ENCODE measurements at places on chromosomes 5 and 9.
A peak's percentile ranks its signal among the peaks of the same experiment; 100 is the strongest.

- no peak for DNase-seq
Measured at GRCh38 chr9:134568811-134569210, 72.8 kb upstream of the COL5A1 start.

DNA sequence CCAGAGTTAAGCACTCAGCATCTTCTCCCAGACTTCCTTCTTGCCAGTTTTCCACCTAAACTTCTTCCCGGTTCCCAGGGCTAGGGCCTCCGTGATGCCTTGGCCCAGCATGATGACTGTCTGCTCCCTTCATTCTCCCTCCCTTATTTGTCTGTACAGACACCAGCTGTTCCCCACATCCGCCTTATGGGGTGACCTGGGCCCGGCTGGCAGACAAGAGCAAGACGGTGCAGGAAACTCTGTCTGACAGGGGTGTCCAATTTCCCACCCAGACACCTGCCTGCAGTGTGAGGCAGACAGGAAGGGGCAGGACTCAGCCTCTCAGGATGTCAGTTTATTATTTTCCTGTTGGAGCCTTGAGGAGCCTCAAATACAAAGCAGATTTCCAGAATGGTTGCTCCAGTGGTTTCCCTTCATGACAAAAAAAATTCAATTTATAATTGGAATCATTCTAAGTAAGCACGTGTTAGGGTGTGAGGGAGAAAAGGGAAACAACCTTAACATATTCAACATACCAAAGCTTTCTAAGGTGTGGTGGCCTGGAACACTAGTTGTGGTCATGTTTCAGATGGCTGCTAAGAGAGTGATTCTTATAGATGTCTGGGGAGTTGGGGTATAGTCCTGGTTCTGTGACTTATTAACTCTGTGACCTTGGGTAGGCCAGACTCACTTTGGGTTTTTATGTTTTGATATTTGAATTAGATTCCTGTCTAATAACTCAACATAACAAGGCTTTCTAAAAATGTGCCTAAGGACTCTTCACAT is 234.5 kb downstream of the PAPPA start:
- DNase-seq: no peak

DNA sequence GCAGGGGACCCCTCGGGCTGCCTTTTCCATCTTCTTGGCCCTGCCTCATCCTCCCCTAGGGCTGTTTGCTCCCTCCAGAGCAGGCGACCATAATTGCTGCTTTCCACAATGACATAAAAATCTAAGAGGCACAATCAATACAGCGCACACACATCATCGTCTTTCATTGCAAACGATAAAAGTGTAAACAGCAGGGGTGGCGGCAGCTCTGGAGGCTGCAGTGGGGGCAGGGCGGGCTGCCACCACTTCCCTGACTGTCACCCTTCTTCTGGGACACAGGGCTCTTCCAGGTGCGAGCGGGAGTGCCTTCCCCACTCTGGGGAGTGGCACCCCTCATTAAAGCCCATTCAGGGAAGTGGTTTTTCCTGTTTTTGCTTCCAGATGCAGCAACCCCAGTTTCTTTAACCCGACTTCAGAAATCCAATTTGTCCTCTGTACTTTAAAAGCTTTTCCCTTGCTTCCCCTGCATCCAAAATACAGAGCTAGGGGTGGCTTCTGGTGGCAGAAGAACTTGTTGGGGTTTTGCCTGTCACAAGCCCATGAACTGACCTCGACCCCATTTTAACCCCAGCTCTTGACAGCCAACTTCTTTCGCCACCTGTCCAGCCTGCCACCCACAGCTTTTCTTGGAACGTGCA is 45.7 kb downstream of the TSPAN17 start:
- DNase-seq: no peak

DNA sequence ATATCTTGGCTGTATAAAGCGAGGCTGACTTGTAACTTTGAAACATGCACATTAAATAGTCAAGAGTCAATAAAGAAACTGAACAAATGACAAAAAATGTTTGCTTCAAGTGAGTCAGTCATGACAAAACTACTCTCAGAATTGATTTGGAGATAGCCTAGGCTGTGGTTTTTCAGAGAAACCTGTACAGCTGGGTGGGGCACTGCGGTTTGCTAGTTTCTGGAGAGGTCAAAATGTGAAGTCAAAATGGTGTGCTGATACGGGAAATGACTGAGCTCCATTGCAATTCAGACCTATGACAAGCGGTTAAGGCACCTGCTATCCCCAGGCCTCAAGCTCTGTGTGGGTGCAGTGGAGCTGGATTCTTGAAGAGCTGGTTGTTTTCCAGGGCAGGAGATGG is 10.3 kb upstream of the CD180 start:
- DNase-seq: peak; percentile 90

DNA sequence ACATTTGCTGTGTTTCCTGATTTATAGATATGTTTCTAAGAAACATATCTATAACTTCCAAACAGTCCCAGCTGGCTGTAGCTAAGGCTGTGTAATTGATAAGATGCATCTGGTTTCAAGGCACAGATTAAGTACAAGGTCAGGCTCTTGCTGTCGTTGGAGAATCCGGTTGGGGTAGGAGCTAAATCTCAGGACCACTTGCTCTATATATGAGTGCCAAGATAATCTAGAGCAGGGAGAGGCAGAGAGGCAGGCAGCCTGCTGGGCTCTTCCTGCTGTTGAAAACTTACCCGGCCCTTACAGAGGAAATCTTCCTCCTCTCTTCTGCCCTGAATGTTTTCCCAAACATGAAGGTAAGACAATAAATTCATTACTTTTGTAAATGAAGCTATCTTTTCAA is at the start of gene C7:
TSS of gene C7 (plus strand) at position 234 of the 400 bp plus-strand sequence. CDS start at position 348, 114 bp downstream.
- DNase-seq: no peak

- no peak for DNase-seq
Measured at GRCh38 chr5:41973087-41973486, 48.0 kb downstream of the FBXO4 start.

- no peak for DNase-seq
Measured at GRCh38 chr9:10045598-10045997, 567.2 kb downstream of the PTPRD start.

GRCh38 chr9:112334432-112334841 is 1.0 kb upstream of the PTBP3 start:
- DNase-seq: peak; percentile 58

GRCh38 chr5:159206818-159207217 is 2.5 kb downstream of the RNF145 start:
- DNase-seq: no peak

GRCh38 chr9:15641291-15641690 is 88.4 kb downstream of the CCDC171 start:
- DNase-seq: no peak

DNA sequence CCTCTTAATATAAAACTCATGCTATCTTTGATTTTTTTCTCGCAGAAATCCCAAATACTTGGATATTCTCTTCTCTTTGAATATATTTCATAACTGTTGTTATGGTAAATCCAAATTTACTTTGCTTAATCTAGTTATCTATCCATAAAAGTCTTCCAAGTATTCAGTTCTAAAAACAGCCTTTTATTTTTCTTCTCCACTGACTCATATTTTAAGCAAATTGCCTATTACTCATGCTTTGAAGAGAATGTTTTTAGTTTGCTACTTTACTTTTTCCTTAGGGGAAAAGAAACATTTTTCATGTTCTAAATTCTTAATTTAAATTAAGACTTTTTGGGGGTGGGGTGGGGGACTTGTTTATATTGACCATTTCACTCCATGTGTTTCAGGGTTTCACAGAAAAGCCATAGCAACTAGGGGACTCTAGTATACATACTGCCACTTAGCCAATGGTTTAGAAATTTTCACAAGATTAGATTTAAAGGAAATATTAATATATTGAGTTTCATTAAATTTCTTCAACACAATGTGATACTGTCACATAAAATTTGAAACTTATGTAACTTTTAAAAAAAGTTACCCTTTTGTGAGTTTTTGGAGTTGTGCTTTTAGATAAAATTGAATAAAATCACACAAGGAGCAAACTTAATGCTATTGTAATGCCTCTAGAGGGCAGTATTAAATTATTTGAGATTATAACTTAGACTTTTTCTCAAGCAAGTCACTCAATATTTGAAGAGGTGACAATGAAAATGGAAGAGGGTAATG is 545.8 kb upstream of the ARRDC3 start:
- DNase-seq: no peak

DNA sequence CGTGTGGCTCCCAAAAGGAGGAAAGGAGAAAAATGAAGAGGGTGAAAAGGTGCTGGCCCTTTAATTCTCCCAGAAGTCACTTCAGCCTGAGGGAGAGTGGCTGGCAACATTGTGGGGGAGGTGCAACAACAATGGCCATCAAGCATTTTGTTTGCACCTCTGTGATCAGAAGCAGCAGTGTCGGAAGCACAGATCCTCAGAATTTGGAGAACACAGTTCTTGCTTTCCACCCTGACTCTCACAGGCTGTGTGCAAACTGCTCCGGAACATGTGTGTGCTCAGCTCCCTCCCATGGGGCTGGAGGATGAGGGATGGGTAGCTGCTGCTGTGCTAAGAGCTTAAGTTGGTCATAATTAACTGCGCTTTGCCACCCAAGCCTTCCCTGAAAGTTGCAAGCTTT is 127.1 kb downstream of the DPYSL3 start:
- DNase-seq: no peak

GRCh38 chr5:136134653-136135052 is 2.0 kb downstream of the SMAD5 start:
- DNase-seq: no peak

- DNase-seq: no peak
Measured at GRCh38 chr5:97888439-97888838, 705.4 kb upstream of the RIOK2 start.

GRCh38 chr5:132635873-132636272 is 22.1 kb upstream of the IL13 start:
- no peak for DNase-seq

- DNase-seq: no peak
Measured at GRCh38 chr9:94554078-94554438, 825 bp upstream of the PCAT7 start.

DNA sequence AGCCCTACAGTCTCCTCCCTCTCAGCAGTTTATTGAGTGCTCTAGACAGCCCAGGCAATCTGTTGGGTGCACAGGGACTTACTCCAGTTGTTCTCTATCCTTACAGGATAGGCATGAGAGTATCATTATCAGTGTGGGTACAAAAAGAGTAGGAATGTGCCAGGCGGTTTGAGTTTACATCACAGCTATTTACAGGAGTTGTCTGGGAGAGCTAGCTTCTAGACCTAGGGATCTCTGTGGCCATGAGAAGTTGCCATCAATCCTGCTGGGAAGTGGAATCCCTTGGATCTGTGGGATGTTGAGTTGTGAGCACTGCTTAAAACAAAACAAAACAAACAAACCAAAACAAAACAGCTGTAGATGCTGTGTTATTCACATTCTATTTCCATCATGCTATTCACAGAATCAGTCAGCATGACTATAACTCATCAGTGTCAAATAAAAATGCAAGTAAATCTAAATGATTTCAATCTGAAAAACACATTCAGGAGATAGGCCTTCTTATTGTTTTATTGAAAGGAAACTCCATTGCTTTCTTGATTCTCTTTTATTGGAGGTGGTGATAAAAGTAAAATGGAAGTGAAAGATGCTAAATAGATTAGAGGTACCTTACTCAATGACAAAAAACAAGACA is 552.4 kb upstream of the ZNF608 start:
- DNase-seq: no peak

DNA sequence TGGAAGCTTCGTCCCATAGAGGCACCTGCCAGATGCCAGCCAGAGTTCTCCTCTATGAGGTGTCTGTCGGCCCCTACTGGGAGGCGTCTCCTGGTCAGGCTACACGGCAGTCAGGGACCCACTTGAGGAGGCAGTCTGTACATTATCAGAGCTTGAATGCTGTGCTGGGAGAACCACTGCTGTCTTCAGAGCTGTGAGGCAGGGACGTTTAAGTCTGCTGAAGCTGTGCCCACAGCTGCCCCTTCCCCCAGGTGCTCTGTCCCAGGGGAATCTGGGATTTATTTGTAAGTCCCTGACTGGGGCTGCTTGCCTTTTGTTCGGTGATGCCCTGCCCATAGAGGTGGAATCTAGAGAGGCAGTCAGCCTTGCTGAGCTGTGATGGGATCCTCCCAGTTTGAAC is 70.8 kb downstream of the NDUFS4 start:
- no peak for DNase-seq

DNA sequence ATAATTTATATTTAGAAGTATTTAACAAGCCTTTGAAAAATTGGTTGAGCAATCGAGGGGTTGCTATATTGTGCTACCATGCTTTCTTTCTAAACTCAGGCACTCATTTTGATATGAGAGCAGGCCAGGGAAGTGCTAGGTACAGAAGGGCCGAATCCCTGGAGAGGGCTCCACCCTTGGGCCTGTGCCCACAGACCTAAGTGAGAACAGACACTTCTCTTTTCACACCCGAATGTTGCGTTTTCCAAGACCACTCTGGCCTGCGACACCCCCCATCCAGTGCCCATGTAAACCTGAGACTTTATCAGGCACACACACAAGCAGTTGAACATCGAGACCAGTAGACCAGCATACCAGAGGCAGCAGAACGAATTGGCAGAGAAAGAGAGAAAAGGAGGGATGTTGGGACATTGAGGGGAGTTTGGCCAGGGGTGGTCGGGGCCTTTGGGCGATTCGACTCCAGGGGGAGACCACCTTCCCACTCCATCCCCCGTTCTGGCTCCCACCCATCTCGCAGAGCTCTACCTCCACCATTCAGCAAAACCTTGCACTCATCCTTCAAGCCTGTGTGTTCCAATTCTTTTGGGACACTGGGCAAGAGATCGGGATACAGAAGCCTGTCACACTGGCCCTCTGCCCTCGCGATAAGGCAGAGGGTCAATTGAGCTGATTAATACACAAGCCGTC is 134.8 kb downstream of the FBXO4 start:
- DNase-seq: no peak

DNA sequence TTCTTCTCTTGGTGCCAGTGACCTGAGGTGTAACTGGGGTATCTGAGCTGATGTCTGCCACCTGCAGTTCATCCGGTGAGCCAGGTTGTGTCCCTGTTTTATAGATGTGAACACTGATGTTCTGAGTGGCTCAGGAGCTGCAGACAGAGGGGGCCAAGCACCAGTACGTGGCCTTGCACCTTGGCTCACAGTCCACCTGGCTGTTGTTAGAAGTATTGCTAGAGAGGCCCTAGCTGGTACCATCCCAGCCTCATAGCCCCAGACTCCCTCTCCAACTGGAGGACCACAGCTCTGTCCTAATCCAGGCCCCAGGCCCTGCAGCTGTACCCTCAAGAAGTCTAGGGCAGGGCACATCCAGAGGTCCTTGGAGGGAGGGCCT is 16.2 kb downstream of the PHF2 start:
- DNase-seq: no peak

DNA sequence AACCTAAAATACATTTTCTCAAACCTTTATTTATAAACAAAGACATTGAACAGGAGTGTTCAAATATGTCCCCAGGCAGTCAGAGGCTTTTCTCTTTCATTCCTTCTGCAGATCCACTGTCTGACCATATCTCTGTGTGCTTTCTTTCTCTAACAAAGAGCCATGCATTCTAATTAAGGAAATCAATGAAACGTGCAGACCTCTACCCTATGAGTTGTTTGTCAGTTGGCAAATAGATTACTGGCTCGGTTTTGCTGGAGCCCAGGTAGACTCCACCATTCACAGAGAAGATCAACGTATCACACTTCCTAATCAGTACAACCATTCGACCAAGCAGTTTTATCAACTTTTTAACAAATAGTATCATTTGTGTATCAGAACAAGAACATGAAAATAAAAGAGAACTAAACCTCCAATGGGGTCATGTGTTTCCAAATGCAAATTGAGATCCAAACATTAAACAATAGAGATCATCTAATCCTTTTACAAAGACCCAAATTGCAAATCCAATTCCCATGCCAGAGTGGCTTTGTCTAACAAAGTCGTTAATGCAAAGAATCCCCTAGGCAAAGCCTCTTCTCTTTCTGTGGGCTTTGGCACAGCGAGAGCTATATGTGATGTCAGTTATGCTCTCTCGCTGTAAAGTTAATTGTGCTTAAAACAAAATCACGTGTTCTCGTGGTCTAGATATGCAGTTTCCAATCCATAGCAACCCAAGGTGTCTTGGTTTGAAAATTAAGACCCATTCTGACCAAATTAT is 16.8 kb downstream of the KLF4 start:
- DNase-seq: no peak

Measured in CD4-positive, alpha-beta memory T cell (primary cell).